Colonic mucosa (tissue), 4 donors: ENCODE measurements at places on chromosomes 5 and 9.
A peak's percentile ranks its signal among the peaks of the same experiment; 100 is the strongest.

DNA sequence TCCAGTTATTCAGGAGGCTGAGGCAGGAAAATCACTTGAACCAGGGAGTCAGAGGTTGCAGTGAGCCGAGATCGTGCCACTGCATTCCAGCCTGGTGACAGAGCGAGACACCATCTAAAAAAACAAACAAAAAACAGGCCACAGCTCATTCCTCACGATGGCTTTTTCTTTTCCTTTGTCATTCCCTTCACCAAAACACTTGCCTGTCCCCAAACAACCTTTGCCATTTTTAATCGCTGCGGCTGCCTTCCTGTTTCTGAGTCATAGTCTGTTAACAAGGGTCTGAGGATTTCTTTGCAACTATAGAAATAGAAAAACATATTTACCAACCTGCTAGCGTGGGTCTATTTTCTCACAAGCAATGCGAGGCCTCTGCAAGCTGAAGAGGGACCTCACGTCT lies 123.0 kb upstream of the FSTL4 start:
- DNase-seq, result no peak

- DNase-seq, result no peak
Observed at GRCh38 chr9:115212832-115213231, 94.9 kb upstream of the TNC start.

- DNase-seq, result peak; percentile 6
Observed at GRCh38 chr9:113707953-113708695, 168.0 kb upstream of the ZNF618 start.

DNA sequence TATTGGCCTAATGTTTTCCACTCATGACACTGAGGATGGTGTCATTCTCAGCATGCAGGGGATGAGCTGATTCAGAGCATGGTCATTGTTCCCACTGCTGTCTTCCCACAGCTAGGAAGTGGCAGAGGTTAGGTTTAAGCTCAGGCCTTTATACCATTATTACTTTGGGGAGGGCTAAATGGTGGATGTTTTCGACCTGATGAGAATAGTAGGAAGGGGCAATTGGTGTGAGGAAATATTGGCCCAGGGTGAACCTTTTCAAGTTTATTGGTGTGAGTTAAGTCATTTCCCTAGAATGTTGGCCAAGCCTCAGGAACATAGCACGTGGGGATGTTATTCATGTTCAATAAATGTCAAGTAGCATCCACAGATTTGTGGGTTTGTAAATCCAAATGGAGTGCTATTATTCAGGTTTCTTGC lies 59.6 kb downstream of the ARHGAP26 start:
- DNase-seq, result no peak
